ENCODE measurements at places on chromosomes 5 and 9.

DNA sequence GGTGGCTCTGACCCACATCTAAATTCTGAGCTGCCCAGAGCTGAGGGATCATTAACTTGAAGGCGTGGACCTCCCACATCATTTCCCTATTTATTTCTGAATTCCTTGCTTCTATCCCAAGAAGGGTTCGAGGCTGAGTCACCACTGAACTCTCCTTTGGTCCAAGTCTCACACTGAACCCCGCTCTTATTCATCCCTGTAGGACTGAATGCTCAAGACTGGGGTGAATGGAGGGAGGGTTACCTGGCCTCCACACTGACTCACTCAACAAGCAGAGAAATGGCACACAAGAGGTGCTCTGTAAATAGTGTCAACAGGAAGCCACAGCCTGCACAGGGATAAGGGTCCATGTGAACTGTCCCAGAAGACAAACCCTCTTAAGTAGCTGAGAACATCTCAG is 79.1 kb upstream of the FSTL4 start:
- no peak for DNase-seq

DNA sequence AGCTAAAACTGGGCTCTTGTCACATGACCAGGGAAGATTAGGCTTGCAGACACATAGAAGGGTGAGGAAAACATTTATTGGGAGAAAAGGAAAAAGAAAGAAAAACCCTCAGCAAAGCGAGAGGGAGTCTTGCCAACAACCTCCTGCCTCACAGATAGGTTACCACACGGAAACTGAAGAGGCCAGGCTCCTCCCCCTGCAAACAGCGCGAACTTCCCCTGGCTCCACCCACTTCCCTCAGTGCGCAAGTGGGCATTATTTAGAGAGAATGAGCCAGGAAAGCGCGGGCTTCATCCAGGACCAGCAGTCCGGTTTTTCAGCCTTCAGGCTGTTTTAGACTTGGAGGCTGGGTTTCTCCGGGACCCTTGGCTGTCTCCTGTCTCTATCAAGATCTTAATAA is 70.3 kb downstream of the STK32A start:
- DNase-seq: no peak

DNA sequence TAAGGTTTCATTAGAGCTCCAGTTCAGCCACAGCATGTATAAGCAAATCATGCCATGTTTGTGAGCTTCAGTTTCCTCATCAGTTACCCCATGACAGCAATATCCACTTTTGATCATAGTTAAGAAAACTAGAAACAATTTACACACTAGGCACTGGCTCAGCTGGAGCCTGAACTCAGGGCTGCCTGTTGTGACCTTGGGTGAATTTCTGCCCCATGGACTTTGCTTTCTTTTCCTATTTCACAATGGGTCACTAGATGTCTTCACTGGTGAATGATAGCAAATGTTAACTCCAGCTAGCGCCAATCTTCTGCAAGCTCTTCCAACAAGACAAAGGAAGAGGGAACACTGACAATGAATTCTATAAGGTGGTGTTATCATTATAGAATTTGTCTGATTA is 233.3 kb upstream of the TRIM32 start:
- DNase-seq: no peak

GRCh38 chr9:115046824-115047223 is 71.1 kb downstream of the TNC start:
- DNase-seq: no peak

Measured in KG1 (cell line).